NCI-H1092 treated with DMSO at 0.1 percent for 48 hours (cell line): ENCODE measurements at places on chromosomes 1 and 21.

GRCh38 chr21:38297194-38297631 lies 40.4 kb downstream of the KCNJ15 start:
- DNase-seq = no peak

DNA sequence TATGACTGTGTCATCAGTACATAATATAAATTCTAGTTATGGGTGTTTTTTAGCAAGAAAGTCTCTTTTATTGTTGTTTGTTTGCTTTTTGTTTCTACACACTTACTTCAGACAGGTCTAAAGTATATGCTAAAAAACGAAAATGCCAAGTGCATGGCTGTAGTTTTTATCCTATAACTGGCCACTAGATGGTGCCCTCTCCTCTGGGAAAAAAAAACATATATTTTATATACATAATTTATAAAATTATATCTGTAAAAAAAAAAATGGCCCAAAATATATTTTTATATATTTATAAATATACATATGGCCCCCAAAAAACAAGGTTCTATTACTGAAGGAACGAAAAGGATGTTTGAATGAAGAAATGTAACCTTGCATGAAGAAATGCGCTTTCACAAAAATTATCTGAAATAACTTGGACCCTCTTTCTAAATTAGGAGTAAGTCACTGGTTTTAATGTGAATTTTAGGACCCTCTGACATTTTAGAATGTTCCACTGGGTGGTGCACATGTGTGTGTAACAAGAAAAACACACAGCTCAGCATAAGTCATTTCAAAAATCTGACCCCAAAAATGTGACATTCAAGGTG lies 93.5 kb downstream of the TTLL7 start:
- peak; percentile 15 for DNase-seq

- DNase-seq = no peak
Observed at GRCh38 chr1:6686294-6686693, 15.3 kb downstream of the DNAJC11 start.

DNA sequence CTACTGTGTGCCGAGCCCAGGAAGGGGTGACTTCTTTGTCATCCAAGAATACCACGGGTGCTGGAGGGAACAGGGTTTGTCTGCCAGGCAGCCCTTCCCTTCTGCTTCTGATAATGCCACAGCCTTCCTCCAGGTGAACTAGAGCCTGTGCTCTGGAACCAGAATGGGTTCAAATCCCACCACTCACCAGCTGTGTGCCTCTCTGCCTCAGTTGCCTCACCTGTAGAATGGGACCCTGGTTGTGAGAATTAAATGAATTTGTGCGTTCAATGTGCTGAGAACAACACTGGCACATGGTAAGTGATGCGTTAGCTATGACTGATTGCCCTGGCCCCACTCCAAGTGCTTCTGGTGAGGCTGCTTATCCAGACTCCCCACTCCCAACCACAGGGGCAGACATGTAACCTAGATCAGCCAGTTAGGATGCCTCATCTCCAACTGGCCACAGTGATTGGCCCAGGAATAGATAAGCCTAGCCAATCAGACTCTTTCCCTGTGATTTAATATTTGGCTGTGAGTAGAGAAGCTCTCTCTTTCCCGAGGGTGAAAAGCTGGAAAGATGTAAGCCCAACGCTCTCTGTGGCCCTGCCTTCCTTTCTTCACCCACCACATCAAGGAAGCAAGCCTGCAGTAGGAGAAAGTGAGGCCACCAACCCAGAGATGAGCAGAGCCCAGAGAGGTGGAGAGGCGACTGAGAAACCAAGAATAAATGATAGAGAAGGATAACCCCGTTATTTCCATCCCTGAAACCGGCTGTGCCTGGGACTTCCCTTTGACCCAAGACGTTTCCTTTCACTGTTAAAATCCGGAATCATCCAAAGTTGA lies 20.8 kb upstream of the LAPTM5 start:
- peak; percentile 59 for DNase-seq

DNA sequence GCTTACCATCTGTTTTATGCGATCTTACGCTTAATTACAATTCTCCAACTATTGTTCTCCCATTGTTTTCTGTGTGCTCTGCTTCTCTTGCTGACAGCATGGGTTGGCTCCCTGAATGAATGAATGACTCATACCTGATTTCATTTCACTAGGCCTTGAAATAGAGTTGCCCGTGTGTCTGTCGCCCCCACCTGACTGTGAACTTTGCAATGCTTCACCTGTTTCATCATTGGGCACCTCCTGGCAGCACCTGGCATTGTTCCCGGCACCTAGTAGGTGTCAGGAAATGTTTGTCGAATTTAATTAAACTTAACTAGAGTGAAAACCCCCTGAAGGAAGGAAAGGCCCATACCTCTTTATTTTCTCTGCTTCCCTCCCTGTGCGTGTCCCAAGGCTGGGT lies 120.5 kb upstream of the KLHDC7A start:
- DNase-seq = no peak
